ENCODE measurements at places on chromosomes 6 and 20.

GRCh38 chr20:24273251-24273650 is 196.2 kb upstream of the SYNDIG1 start:
- no peak for DNase-seq

- no peak for DNase-seq
Measured at GRCh38 chr20:6178537-6178936, 55.7 kb upstream of the FERMT1 start.

DNA sequence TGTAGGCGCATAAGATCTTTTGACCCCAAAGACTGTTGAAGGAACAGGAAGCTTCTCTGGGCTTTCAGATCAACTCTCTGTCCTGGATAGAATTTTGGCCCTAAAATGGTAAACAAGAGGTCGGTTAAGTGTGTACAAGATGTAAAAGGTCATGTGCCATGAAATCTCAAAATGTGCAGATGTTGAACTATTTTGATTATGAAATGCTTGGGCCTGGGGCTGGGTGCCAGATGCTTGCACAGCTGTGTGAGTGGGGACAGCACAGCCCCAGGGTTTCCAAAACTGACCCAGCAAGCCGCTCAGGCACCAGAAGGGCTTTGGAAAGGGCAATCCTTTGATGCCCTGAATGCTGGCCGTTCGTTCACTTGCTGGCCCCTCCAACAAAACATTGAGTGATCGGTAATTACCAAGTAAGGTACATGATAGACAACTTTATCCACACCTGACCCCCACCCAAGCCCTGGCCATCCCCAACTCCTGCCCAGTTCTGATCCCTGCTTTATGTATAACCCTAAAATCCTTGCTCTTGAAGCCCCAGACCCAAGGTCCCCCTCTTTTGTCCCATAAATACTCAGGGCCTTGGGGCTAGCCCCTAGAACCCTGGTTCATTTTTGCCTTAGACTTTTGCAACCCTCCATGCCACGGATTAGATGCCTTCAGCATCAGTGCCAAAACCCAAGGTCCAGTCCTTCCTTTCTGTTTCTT is 1.9 kb downstream of the TMEM239 start:
- no peak for DNase-seq

- DNase-seq: no peak
Measured at GRCh38 chr20:50335105-50335504, 144.5 kb downstream of the CEBPB start.

DNA sequence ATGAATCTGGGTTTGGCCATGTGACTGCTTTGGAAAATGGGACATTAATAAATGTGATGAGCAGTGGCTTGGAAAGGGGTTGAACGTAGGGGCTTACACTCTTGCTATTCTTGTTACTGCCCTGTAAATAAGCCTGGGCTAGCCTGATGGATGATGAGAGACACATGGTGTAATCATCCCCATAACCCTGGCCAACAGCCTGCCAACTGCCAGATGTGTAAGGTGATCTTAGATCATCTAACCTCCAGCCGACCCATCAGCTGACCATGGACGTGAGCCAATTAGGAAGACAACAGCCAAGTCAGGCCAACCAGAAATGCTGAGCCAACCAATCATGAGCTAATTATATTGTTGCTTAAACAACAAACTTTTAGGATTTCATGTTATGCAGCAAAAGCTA is 25.2 kb downstream of the FBXO30 start:
- no peak for DNase-seq

GRCh38 chr6:164757451-164757850 is 552.0 kb downstream of the C6orf118 start:
- no peak for DNase-seq

GRCh38 chr20:57616143-57616951 is 3.9 kb downstream of the ZBP1 start:
- no peak for DNase-seq

Measured in central memory CD4-positive, alpha-beta T cell (primary cell).